ENCODE measurements at places on chromosomes 12 and 14.

GRCh38 chr12:125552295-125552694 is 487.1 kb downstream of the AACS start:
- no peak for DNase-seq

GRCh38 chr12:51118706-51119105 is 35.3 kb upstream of the CSRNP2 start:
- DNase-seq: no peak

GRCh38 chr12:6323340-6323994 is 13.0 kb downstream of the PLEKHG6 start:
- DNase-seq: peak; percentile 98

GRCh38 chr12:17680220-17680619 is 409.8 kb downstream of the RERGL start:
- DNase-seq: no peak

- DNase-seq: no peak
Observed at GRCh38 chr12:64687816-64688215, 71.4 kb downstream of the GNS start.

DNA sequence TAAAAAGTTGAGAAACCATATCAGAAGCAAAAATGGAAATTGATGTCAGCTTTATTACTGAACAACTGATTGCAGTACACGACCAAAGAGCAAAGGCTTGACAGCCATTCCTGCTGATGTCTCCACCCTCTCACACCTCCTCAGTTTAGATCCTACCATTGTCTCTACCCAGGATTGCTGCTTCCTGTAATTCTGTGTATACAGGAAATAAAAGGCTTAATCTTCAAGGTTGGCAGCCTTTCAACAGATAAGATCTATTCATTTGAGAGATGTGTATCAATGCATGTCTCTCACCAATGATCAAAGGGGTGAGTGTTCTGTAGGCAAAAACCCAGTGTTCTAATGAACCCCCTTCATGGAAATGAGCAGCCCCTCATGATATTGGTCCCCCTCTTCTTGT is 27.0 kb downstream of the SLCO1C1 start:
- peak; percentile 2 for DNase-seq
